ENCODE measurements at places on chromosomes 7 and 10. TPM values are rescaled to one million over a fixed set of nuclear protein-coding genes. Genes with fewer than 3 reads are reported as not detected.

DNA sequence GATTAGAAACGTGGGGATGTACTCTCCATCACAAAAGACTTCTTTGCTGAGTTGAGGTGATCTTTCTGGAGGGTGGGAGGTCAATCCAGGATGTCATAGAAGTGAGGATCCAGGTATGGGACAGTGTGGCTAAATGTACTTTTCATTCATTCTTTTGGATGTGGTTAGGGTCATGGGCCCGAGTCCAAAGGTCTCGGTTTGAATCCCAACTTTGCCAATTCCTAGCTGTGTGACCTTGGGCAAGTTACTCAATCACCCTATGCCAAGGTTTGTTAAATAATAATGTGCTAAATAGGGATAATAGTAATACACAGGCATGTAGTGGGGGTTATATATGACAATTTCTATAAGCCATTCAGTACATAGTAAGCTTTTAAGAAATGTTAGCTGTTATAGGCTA lies 91.4 kb downstream of the SAMD9 start:
- DNase-seq = no peak

DNA sequence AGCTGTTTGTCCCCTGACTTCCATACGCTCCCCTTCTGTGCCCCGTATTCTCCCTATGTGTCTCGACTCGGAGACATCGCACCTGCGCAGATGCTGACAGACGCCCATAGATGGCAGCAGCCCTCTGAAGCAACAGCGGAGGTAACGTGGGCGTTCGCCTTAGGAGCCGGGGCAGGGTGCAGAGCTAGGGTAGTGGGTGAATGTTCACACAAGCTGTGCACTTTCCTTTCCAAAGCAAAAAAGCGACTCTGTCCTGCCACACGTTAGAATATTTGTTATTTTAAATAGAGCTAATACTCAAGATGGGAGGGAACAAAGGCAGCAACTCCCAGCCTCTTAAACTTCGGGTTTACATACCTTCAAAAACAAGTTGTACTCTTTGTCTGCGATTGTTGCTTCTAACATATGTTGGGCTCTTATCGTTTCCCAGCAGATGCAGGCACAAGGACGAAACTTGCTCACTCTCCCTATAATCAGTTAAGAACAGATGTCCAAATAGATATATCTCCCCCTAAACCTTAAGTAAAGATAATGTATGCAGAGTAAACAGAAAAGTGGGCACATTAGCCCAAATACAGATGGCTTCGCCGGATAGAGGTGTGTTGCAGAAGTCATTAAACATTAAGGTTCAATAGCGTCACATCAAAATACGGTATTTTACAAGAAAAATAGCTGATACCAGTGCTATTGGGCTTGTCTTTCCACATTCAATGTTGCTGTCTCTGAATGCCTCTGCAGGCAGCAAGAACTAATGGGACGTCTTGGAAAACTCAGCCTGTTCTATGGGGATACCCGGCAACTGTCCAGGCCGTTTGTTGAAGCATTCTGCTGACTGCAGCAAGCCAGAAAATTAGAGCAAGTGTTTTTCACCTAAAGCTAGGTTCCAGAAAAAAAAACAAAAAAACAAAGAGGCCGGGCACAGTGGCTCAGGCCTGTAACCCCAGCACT lies 340.3 kb upstream of the PRKCQ start:
- peak; percentile 54 for DNase-seq

DNA sequence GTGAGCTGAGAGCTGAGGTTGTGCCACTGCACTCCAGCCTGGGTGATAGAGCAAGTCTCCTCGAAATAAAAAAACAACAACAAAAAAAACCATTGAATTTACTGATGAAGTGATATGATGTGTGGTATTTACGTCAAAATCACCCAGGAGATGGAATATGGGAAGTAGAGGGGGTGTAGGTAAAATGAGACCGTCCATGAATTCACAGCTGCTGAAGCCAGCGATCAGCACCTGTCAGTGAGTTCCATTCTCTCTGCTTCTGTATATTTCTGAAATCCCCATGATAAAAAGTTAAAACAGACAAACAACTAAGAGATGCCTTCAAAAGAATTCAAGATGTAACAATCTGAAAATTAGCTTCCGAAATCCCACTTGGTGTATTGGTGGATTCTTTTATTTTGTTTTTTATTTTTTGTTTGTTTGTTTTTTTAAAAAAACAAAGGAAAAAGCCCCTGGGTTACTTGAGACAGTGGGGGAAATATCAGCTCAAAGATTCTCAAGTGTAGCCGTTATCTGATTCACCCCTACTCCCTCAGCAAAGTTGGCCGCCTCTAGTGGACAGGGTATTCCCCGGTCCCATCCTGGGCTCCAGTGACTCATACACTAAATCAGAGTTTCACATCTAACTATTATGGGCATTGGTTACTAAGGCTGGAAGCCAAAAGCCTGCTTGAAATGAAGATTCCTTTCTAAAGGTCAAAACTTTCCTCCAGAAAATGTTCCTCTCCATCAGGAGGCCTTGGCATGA lies 76.4 kb downstream of the MAP3K8 start:
- no peak for DNase-seq

- DNase-seq = no peak
These were observed 18.4 kb downstream of the GIMAP5 start for GRCh38 chr7:150755473-150756099.

DNA sequence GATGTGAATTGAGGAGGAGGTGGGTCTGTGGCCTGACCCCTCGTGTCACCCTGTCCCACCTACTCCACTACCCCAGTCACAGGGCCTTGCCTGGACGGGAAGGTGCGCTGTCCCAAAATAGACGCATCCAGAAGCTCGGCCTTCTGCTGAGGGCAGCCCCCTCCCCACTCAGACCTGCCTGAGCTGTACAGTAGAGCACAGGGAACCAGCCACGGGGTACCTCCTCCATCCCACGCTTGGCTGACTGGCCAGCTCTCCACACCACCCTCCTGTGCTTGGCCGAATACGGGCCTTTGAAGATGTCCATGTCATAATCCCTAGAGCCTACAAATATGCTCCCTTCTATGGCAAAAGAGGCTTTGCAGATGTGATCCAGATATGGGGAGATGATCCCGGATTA lies 88.3 kb downstream of the CHST15 start:
- no peak for DNase-seq

DNA sequence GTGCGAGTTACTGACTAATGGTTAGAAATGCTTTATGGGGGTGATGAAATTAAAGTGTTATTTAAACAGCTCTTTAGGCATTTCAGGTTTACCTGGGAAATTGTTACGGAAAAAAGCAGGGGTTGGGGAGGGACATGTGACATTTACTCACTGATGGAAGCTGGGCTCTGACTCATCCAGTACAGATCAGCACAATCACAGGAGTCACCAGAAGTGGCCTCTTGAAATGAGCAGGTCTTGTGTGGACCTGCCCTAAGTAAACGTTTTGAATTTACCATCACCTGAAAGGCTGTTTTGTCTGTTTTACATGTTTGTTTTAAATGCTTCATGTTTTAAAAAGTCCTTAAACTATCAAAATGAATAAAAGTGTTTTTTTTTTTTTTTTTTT lies 2.3 kb downstream of the GLRX3 start:
- no peak for DNase-seq

DNA sequence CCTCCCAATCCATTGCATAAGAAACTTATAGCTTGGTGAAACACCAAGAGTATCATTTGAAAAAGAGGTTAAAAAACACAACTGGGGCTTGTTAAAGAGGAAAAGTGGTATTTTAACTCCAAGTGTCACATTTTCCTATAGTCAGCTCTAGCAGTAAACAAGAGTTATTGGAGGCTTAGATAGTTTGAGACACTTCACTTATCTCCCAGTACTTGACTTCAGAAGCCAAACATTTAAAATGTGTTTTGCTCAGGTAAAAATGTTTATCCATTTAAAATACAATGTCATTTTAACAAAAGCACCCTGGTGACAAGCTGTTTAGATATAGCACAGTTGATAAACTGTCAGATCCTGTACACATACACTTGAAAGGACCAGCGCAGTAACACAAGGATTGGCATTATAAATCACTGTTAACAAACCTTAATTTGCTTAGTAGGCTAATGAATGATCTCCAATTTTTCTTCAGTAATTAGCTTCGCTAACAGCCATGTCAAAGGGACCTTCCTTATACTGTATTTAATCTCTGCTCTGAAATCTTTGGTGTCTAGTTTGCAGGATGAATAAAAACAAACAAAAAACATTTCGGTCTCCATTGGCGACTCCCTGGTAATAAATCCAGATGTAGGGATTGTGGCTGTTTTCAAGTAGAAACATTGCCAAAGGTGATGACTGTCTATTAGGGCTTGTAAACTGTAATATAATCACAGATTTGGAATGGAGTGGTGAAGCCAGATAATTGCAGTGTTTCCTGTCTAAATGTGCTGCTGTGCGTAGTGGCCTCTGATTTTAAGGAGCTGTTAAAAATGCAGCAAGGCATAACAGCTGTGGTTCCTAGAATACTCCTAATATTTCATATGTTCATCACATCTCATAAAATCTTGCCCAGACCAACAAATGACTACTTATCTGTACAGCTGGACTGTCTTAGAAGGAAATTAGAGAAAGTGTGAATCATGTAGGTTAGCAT lies 545.1 kb downstream of the AUTS2 start:
- peak; percentile 86 for DNase-seq

DNA sequence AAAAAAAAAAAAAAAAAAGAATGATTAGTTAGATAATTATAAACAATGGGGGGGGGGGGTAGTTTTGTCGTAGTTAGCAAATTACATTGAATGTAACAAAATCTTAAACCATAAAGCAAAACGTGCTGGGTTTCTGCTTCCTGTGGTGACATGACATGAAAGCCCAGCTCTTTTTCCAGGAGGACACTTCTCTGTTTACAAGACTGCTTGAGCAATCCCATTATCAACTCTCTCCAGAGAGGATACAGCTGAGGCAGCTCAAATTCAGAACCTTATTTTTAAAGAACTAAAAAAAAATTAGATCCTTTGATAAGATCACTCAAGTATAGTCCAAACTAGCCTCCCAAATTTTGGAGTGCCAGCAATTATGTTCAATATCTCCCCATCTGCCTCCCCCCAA lies 58.6 kb downstream of the ADRB1 start:
- no peak for DNase-seq

GRCh38 chr10:93498166-93498565 lies 1.8 kb downstream of the CEP55 start:
- no peak for DNase-seq

GRCh38 chr7:69859342-69859741 lies 261.1 kb downstream of the AUTS2 start:
- no peak for DNase-seq

- no peak for DNase-seq
These were observed 711 bp downstream of the HIP1 start for GRCh38 chr7:75737856-75738603.

- DNase-seq = no peak
These were observed 67.0 kb upstream of the ARID5B start for GRCh38 chr10:61834519-61834918.

DNA sequence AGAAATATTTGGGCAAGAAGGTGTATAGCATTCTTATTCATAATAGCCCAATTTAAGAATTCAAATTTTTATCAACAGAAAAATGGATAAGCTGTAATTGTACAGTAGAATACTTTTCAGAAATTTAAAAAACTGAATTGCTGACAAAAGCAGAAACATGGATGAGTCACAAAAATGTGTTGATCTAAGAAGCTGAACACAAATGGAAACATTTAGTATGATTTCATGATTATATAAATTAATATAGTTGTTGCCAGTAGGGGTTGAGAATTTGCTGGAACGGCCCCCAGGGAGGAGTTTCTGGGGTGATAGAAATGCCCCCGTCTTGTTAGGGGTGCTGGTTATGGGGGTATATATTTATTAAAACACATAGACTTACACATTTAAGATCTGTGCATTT lies 179.1 kb downstream of the KLF6 start:
- no peak for DNase-seq

DNA sequence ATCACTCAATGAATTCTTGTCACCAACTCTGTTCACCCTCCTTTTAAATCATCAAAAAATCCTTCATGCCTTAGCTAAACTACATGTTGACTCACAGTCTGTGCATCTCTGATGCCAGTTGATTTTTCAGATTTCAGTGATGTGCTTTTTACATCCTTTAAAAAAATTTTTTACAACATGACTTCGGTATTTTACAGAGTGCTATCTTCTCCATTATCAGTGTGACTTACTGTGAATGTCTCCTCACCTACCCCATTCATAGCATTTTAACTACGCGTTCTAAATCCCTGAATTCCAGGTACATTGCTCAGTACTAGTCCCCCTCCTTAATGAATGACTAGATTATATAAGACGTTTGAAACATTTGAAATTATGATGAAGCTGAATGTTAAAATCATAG lies 98.7 kb downstream of the DNAH11 start:
- no peak for DNase-seq

- DNase-seq = no peak
These were observed 22.7 kb downstream of the OGDHL start for GRCh38 chr10:49739426-49739825.

GRCh38 chr7:7785344-7785973 lies 67.1 kb upstream of the RPA3 start:
- no peak for DNase-seq

DNA sequence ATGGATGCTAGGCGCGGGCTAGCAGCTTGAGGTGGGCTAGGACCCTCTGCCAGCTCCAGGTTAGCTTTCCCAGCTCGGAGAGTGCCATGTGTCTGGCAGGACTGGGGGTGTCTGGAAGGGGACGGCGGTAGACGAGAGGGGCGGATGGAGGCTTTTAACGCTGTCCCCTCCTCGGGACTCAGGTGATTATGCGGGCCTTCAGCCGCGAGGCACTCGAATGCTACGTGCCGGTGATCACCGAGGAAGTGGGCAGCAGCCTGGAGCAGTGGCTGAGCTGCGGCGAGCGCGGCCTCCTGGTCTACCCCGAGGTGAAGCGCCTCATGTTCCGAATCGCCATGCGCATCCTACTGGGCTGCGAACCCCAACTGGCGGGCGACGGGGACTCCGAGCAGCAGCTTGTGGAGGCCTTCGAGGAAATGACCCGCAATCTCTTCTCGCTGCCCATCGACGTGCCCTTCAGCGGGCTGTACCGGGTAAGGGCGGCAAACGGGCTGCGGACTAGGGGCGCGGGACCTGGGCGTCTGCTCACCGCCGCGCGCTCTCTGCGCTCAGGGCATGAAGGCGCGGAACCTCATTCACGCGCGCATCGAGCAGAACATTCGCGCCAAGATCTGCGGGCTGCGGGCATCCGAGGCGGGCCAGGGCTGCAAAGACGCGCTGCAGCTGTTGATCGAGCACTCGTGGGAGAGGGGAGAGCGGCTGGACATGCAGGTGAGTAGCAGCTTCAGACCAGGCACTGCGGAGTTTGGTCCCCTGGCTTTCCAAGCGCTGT lies 1.1 kb downstream of the CYP26A1 start:
- no peak for DNase-seq

GRCh38 chr10:340646-341045 lies 205.4 kb downstream of the ZMYND11 start:
- no peak for DNase-seq

DNA sequence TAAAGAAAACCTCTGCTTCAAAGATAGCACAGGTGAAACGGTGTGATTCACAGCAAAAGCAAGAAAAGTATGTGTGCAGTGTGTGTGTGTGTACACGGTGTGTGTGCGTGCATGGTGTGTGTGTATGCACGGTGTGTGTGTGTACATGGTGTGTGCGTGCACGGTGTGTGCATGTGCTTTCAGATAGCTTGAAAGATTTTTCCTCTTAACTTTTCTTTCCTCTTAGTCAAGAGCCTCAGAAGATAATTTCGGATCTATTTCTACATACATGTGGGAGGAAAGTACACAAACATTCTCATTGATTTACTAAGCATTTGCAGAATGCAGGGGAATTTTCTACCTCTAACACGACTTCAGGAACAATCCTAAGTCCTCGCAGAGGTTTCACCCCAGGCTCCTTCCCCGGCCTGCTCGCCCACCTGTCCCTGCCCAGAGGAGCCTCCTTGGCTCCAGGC lies 2.9 kb downstream of the FGFR2 start:
- no peak for DNase-seq

The TDRD1 gene
- not detected for polyA plus RNA-seq

The FAM241B gene
- 11.4 TPM for polyA plus RNA-seq

The NODAL gene
- polyA plus RNA-seq = 1.1 TPM

The GPR22 gene
- polyA plus RNA-seq = 0.20 TPM
